ENCODE measurements at places on chromosomes 7 and 10.

GRCh38 chr7:29866490-29866930 is 60.2 kb downstream of the WIPF3 start:
- DNase-seq: peak; percentile 67

DNA sequence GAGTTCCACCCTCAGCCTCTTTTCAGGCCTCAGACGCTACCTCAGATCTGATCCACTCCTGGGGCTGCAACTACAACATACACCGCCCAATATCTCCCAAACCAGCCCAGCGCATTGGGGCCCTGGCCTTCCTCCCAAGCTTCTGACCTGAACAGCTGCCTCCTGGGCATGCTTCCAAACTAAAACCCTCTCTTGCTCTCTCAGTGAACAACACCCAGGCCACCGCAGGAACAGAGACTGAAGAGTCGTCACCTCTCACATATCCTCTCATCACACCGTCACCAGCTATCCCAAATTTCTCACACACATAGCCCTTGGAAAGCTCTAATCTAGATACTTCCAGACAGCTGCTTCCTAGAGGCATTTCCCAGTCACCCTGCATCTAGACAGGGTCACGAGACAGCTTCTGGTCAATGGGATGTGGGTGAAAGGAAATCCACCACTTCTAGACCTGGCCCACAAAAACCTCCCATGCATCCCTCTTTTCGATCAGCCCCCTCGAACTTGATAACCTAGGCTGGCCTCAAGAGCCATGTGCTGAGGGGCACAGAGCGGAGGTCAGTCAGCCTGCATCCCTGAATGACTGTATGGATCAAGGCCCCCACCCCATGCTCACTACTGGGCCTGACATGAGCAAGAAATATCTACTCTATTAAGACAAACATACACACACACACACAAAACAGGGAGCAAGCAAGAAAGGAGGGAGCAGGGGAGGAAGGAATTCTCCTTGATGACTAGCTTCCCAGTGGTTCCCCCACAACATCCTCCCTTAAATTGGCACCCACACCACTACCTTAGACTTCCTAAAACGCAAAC is 1.8 kb downstream of the PARP12 start:
- DNase-seq: peak; percentile 59

DNA sequence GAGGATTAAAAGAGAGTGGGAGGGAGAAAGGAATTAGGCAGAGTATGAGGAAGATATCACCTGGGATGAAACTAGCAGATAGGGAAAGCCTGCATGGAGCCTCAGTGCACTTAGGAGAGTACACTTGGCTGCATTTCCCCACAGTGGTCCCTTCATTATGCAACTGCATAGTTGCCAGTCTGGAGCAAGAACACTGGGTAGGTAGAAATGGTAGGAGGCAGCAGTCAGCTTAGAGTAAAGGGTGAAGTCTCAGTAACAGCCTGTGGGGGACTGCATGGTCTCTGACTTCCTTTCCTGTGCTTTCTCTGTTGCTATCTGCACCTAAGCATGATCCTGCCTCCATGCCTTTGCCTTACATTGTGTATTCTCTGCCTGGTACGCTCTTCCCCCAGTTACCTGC is 14.0 kb upstream of the PCGF5 start:
- DNase-seq: no peak

GRCh38 chr7:109003742-109004141 is 434.1 kb downstream of the DNAJB9 start:
- DNase-seq: peak; percentile 22

DNA sequence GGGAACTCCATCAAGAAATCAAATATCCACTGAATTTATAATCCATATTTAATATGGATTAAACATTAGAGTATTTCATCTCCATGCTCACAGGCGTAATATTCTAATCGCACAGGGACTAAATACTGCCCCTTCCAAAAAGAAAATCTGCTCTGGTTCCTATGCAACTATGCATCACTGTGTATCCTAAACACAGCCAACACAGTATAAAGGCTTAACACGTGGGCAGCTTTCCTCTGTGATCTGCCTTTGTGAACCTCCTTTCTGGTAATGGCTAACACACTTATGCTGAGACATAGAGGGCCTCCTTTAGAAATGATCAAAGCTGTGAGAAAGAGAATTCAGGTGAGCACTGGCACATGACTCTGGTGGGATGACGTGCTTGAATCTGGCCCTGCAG is 110.2 kb downstream of the RAB11FIP2 start:
- DNase-seq: no peak
